Renal cortical epithelial cell (primary cell): ENCODE measurements at places on chromosomes 3 and 15. TPM values are rescaled to one million over a fixed set of nuclear protein-coding genes. Genes with fewer than 3 reads are reported as not detected.

GRCh38 chr3:106381939-106382335 is 513.1 kb upstream of the CBLB start:
- DNase-seq: no peak

The MAPK6 gene
- 55.4 and 68.1 TPM in 2 replicates for total RNA-seq

The RBP2 gene
- total RNA-seq: not detected in 2 replicates

GRCh38 chr15:37134244-37134643 is 33.9 kb upstream of the MEIS2 start:
- DNase-seq: no peak

GRCh38 chr3:16820485-16820884 is 64.3 kb upstream of the PLCL2 start:
- no peak for DNase-seq

DNA sequence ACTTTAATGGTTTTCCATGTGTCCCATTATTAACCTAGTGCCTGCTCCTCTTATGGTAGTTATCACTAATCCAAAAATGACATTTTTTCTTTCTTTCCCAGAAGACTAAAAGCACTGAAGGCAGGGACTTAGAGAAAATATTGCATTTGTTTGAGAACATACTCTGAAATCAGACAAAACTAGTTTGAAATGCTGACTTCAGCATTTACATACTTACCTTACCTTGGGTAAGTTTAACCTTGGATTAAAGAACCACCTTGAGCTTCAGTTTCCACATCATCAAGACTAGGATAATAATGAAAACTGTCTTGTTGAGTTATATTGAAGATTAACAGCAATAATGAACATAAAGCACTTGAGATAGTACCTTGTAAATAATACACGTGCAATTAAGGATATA is 413.0 kb downstream of the SOX2 start:
- DNase-seq: no peak

- peak; percentile 48 for DNase-seq
Measured at GRCh38 chr3:177050501-177051237, 146.6 kb downstream of the TBL1XR1 start.

The INKA1 gene
- total RNA-seq: 0.15 and 0.17 TPM in 2 replicates

- no peak for DNase-seq
Measured at GRCh38 chr15:69692342-69692741, 239.7 kb downstream of the RPLP1 start.

The TRPC1 gene
- total RNA-seq: 34.4 and 46.7 TPM in 2 replicates

The CNTN6 gene
- total RNA-seq: 0.25 and 0.35 TPM in 2 replicates

DNA sequence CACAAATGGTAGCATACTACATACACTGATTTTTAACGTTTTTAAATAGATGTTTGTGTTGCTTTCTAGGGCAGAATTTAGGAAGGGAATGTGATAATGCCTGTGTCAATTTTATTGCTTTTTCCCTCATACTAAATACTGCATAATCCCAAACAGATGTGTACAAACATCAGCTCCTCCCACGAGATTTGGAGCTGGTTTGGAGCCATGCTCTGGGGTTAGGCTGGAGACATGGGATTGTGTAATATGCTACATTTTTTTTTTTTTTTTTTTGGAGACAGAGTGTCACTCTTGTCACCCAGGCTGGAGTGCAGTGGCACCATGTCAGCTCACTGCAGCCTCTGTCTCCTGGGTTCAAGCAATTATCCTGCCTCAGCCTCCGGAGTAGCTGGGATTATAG is 80.1 kb downstream of the EBLN2 start:
- DNase-seq: no peak

The ASB14 gene
- 0.17 TPM in 1 of 2 replicates, not detected in the other for total RNA-seq

DNA sequence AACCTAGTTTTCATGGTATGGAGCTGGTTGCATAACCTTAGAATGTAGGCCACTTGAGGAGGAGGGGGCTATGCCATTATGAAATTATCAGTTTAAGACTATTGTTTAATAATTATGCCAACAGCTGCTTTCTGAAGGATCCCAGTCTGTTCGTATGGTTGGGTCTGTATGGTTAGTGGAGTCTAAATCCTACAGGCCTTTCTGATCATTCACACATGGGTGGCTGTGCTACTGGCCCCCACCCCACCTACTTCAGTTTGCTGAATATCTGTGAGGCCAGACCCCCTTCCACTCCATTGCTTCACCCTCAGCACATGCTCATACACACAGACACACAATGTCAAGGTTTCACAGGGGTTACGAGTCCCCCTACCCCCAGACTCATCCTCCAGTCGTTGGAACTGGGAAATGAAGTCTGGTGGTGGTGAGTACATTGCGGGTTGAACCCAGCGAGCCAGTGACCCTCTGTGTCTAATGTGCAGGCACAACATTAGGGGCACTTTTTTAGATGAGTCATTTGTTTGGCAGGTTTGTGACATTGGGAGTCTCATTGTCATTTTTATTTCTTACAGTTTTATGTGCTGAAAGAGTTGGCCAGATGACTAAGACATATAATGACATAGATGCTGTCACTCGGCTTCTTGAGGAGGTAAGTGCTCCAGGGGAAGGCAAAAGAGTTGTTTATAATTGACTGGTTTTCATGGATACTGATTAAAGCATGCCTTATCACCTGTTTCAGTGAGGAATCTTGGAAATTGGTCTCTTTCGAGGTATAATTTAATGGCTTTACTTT is 85.3 kb downstream of the TRAK1 start:
- DNase-seq: peak; percentile 41

DNA sequence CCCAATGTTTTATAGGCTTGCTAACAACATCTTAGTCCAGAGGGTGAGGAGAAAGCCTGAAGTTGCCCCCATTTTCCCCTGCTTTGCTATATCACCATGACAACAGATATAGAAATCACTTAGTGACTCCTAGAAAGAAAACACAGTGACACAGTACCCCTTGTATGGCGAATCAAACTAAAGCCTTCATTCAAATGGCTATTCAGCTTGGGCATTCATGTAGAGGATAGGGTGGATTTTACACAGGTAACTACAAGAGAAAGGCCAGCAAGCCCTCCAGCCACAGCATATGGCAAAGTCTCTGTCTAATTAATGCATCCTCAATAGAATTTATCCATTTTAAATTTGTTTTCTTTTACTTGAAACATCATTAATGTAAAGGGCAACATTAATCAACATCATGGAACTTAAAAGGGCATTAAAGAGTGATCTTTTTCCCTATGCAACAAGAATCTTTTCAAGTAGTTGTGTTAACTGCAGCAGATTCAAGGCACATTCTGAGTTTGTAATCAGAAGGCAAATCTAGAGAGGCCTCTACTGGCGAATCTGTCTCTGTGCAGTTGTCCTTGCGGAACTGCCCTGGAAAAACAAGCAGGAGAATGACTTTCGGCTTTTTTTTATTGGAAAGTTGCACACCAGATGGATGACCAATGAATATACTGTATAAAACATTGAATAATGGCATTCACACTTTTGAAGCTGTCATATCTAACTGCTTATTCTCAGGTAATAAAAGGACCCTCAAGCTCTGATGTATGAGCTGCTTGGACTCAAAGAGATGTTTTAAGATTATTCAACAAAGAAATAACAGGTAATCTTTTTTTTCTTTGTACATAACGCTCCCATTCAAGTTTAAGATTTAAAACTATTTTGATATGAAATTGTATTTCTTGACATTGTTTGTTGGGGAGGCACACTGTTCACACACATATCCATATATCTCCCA is 621.7 kb upstream of the AGTR1 start:
- peak; percentile 72 for DNase-seq

DNA sequence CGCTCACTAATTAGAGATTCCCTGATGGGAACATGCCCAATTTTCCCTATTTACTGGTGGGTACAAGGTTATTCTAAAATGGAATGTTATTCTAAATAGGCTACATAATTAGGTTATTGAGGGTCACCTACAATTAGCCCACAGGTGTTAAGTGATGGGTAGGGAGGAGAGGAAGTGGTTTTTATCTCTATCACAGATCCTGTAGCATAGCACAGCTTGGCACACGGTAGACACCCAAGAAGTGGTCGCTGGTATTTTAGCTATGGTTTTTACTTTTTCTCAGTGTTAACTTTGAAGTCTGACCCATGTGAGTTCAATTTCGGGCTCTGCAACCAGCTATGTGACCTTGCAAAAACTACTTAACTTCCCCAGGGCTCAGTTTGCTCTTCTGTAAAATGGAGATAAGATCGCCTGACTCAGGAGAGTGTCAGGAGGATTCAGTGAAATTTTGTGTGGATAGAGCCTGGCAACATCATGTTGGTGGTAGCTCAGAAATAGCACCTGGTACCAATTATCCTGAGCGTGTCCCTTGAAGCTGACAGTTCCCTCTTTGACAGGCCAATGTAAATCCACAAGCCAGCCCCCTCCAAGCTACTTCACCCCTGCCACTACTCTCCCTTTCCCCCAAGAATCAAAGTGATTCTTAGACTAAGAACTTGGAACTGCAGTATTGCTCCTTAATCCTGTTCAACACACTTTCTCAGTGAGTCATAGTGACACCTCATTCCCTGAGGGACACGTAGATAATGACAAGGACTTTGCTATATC is 8.7 kb upstream of the LMCD1 start:
- DNase-seq: peak; percentile 55

DNA sequence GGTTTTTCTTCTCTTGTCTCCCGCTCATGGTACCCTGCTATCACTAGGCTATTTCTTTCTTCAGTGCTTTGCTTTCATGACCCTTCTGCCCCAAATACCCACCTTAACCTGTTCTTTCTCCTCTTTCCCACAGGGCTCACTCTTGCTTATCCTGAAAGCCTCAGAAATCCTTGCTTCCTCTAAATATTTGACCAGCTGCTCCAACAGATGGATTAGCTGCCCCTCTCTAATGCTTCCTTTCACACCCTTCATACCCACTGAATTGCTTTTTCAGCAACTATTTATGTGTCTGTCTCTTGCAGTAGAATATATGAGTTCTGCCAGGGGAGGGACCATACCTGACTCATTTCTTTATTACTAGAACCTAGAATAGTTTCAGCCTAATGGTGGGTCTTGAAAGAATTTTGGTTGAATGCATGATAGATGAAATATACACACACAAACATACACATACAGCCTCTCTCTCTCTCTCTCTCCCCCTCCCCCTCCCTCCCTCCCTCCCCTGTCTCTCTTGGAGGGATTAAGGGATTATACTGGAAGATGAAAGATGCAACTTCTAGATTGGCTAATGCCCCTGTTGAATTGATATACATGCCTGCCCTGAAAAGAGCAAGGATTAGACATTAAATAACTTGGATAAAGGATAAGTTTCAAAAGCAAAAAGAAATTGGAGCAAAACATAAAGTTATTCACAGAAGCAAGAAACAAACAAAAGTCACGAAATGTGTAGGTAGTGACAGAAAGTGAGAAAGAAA is 95.0 kb upstream of the GADL1 start:
- DNase-seq: no peak

The RGMA gene
- total RNA-seq: 0.25 TPM in 1 of 2 replicates, not detected in the other

DNA sequence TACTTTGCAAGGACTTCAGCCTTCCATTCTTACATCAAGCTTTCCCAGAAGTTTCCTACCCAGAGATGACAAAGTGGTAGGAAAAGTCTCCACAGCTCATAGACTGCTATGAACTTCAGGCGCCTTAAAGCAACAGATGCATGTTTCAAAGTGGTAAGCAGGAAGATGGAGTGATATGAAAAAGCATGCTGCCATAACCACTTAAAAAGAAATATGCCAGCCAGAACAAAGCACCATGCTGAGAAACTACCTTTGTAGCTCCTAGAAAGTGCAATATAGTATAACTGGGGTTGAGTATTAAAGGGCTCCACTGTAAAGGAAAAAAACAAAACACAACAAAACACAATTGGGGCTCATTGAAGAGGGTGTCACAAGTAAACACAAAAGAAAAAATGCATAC is 192.4 kb upstream of the STRIT1 start:
- no peak for DNase-seq

The FSD2 gene
- total RNA-seq: 0.17 TPM in 1 of 2 replicates, not detected in the other

DNA sequence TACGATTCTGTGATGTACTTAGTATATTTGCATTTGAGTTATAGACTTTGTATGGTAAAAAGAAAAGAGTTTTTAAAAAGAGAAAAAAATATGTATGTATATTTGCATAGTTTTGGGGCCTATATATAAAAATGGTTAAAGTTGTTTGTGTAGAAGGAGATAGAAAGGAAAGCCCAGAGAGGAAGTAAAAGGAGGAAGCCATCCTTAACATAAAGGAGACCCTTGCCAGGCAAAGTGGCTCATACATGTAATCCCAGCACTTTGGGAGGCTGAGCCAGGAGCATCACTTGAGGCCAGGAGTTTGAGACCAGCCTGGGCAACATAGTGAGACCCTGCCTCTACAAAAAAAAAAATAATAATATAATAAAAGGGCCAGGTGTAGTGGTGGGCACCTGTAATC is 8.4 kb downstream of the SNAP23 start:
- DNase-seq: no peak

DNA sequence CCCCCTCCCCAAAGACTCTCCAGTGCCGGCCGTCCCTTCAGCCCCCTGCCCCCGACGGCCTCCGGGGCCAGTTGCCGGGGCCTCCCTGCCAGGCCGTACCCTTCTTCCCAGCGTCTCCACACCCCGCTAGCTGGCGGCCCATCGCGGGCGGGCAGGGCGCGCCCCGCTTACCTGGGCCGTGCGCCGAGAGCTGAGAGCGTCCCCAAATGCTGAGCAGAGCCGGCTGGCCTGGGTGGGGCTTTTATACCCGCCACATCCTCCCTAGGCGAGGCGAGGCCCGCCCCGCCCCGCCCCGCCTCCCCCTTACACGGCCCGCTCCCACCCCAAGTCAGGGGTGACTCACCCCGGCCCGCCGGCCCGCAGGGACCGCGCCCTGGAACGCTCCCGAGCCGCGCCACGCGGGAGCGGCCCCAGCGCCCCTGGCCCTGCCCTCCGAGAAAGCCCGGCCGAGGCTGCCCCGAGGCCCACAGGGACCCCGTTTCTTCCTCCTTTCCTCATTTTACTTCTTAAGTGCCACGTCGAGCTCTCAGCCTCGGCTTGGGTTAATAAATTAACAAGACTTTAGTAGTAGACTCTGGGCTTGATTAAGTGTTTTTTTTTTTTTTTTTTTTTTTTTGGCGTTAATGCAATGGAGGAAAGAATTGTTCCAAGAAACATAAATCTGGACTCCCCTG is at the start of gene ANXA2:
ANXA2 (minus strand) TSS at position 215 of the 674 bp plus-strand sequence. CDS start 11,911 bp downstream, outside the sequence.
- DNase-seq: peak; percentile 64

- no peak for DNase-seq
Measured at GRCh38 chr3:4570840-4571621, 77.9 kb downstream of the ITPR1 start.

- peak; percentile 96 for DNase-seq
Measured at GRCh38 chr3:102174312-102174712, 260.5 kb upstream of the ZPLD1 start.

DNA sequence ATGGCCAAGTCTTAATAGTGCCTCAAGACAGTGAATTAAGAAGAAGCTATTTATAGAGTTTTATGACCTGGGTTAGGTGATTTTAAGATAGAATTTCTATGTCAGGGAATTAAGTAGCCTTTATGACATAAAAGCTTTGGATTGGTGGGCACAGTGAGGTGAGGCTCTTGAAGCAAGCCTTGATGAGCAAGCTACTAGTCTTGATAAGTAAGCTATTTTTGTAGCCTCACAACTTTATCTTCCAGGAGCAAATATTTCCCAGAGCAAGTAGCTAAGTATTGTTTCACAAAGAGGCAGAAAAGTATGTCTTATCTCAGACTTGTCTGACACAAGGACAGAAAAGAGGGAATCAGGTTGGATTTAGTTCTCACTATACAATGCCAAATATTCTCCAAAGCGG is 491.7 kb upstream of the RASGRP1 start:
- peak; percentile 16 for DNase-seq

GRCh38 chr3:100992231-100993012 is 799 bp downstream of the ABI3BP start:
- DNase-seq: peak; percentile 78

The GMNC gene
- 1.5 TPM in 1 of 2 replicates, not detected in the other for total RNA-seq

The SLTM gene
- total RNA-seq: 37.5 and 124 TPM in 2 replicates
